Suppressor macrophage (primary cell): ENCODE measurements at places on chromosomes 2 and 18.

DNA sequence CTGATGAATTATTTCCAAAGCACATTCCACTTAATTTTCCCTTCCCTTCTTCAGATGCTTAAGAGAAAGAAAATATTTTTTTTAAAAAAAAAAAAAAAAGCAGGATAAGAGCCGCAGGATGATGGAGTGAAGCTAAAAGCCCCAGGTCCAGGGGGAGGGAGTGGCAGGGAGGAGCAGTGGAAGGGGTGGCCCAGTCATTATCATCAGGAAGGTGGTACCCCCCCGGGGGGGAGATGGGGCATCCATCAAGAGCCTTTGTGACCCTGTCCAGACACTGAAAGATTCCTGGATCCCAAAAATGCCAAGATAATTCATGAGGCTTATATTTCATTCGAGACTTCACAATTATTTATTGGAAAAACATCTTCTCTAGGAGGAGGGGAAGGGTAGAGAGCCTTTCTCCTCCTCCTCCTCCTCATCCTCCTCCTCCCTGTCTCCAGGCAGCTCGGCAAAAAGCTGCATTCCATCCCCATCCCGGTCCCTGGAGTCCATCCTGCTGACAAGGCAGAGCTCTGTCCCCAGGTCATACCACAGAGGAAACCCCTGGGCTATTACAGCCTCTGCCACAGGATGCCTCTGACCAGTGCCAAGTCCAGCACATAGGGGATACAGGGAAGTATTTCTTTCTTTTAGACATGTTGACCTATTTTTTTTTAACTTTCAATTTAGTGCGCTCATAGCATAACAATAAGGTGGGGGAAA lies 125.3 kb downstream of the TWIST2 start:
- no peak for DNase-seq

GRCh38 chr2:7673853-7674252 lies 756.6 kb downstream of the RNF144A start:
- no peak for DNase-seq

GRCh38 chr2:71852141-71852711 lies 295.4 kb downstream of the CYP26B1 start:
- no peak for DNase-seq

DNA sequence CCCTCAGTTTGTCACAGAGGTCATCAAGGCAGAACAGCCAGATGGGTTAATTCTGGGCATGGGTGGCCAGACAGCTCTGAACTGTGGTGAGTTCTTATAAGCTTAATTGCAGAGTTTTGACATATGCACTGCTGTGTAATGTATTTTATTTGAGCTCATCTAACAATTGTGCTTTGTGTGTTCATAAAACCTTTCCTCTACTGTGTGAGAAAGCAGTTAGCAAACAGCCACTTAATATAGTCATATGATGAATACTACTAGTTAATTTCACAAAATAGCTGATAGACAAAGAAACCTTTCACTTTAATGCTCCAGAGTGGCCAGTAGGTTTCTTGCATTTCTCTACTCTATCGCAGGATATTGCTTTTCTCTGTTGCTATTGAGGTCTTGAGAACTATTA lies 43.1 kb downstream of the CPS1 start:
- no peak for DNase-seq

GRCh38 chr2:170313992-170314348 lies 136.0 kb downstream of the MYO3B start:
- no peak for DNase-seq

DNA sequence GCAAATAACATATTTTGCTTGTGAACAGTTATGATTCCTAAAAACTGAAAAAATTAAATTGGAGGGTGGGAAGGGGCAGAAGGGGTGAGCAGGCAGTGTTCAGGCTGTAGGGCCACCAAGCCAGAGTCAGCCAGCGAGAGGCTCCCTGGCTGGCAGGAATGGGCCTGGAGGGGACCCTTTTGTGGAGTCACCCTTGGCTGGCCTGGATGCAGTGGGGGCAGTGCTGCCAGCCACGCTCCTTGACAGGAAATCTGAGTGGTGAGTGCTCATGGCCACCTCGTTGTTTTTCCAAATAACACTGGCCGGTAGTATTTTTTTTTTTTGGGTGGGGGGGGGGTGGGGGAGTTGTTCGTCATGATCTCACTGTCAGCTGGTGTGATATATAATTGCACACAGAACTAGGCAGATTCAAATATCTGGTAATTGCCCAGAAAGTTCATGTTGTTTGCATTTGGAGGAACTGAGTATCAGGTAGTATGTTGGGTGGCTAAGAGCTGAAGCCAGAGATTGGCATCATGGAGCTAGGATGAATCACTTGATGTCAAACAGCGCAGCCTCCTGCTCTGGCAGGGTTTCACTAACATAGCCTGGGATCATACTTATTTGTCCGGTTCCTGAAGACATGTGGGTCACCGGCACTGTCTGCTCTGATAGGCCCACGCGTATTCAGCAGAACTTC lies 160.0 kb downstream of the PTGR3 start:
- no peak for DNase-seq

DNA sequence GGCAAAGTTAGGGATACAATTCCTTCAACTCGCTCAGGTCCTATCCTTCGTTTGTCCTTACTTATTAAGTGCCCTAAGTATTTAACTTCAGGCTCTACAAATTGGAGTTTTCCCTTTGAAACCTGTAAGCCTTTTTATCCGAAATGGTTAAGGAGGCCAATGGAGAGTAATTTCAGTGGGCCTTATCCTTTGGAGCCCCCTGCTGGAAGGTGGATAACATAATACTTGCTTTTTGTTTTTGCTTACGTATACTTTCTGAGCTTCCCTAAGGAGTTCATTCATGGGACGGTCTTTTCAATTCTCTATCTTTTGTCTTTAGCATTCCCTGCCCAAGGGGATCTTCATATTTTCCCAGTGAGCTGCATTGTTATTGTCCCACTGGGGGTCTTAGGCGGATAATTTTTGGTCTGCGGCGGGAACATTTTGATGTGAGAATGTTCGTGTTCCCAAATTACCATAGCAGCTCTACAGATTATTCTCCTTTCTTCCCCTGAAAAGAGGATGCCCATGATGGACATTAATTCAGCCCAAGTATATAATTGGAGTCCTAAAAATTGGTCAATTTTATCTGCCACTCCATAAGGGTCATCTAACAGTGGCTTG lies 34.4 kb upstream of the TRAPPC8 start:
- peak; percentile 26 for DNase-seq

- no peak for DNase-seq
Measured at GRCh38 chr2:217335341-217335966, 475.6 kb upstream of the TNP1 start.

DNA sequence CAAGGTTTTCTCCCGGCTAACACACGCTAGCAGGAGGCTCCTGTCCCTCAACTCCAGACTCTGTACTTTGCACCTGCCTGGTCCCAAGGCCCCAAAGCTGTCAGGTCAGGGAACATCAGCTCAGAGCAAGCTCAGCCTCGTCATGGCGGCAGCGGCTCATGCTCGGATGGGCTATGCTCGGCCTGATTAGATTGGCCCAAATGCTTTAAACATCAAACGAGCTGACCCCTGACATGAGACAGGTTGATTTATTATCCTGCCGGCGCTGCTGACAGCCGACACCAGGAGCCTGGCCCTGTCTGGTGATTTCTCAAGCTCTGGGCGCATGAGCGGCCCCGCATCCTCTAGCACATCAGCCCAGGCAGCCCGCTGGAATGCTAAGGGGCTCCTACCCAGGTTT lies 436.4 kb downstream of the EIPR1 start:
- DNase-seq = no peak

DNA sequence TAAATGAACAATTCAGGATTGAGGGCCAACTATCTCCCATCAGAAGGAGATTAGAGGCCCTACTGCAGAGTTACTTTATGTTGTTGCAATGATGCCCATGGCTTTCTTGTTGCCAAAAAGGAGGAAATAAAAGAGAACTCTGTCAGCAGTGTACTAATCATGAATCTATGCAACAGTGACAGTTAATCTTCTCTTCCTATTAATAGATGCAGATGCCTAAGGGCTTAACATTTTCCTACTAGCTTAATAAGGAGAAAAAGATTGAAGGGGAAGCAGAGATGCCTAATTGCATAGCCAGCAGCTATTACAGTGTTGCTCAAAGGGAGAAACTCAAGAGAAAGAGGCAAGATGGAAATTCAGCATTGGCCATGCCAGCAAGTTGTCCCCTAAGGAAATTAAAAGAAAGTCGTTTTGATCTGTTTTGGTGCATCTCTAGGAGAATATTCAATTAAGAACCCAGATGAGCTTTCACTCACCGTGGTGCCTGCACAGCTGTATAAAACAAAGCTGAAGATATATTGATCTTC lies 107.1 kb upstream of the KCNJ3 start:
- no peak for DNase-seq

DNA sequence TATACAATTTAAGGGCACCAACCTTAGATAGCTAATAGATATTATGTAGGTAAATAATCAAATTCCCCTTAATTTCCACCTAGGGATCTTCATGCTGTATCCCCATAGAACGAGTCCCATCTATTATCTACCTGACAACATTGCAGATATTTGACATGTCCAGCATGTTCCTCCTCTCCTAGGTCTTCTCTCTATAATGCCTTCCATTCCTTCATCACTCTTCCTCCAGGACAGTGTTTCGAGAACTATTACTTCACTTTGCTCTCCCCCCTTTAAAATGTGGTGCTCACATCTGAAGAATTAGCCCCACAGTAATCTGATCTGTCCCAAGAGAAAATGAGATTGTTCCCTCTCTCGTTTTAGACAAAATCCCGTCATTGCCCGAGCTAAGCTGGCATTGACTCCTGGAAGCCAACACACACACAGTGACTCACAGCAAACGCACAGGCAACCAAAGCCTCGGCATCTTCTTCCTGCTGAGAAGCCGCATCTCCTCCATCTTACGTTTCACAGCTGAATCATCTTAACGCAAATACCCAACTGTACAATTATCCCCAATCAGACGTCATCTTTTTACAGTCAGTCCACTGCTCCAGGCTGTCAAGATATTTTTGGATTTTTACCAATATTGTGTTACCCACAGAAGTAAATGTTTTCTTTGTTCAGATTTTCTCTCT lies 162.9 kb upstream of the AGAP1 start:
- DNase-seq = no peak

DNA sequence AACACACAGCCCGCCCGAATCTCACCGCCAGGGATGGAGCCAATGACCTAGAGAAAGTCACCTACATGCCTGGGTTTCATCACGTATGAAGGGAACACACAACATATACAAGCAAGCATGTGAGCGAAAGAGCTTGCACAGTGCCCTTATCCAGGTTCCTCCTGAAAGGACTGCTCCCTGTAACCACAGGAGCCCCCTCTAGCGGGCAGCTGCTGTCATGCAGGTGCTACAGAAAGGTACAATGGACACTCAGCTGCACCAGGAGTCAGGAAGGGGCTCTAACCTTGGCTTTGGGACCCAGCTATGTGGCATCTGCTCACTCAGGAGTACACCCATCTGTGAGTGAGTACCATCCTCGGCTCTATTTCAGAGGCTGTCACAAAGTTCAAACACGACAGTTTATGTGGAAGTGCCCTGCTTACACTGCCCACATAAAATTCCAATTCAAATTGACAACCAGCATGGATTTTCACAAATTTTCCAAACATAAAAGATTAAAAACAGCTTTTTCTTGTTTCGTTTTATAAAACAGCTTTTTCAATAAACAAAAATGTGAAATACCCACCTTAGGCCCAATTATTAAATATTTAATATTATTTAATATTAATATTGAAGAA lies 3.5 kb downstream of the NDUFA10 start:
- peak; percentile 69 for DNase-seq

- no peak for DNase-seq
Measured at GRCh38 chr2:144405321-144405720, 114.6 kb downstream of the ZEB2 start.

GRCh38 chr2:85213404-85213803 lies 80.2 kb downstream of the TCF7L1 start:
- DNase-seq = no peak

DNA sequence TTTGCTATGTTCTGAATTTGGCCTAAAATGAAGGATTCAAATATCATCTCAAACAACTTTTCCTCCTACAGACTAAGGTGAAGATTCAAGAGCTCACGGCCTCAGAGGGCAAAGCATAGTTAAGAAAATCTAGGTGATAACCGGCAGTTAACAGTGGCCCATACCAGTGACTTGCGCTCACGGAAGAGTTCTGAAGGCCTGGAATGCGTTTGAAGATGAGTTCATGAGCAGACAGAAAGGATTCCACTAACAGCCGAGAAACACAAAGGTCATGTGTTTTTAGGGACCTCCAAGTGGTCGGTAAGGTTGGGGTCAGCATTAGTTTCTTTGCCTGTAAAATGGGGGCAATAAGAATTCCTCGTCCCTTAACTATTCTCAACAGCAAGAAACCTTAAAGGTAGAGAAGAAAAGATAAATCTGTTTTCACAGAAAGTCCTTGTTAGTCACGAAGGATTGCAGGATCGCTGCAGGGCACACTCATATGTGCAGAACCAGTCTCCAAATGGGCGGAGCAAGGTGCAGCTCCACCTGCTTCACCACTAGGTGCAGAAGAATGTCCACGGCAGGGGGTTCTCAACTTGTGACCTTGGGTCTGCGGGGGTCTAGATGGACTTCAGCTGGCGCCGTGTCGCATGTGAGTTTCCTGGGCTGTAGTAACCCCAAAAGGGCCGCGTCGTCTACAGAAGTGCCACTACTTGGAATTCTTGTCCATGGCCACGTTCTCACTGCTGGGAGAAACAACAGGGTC lies 708 bp upstream of the RPIA start:
- no peak for DNase-seq

GRCh38 chr2:127179766-127180165 lies 40.3 kb downstream of the CYP27C1 start:
- peak; percentile 75 for DNase-seq

DNA sequence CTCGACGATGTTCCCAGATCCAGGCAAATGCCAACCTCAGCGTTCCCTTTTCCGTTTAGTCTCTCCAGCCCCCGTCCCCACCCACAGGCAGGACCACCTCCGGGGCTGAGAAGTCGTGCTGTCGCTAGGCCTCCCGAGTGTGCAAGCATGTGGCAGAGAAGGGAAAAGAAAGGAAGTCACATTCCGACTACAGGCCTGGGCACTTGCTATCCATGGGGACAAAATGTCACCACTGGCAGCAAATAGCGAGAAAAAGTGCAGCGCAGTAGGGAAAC lies 420 bp downstream of the PIGN start:
- DNase-seq = peak; percentile 46

GRCh38 chr2:217469203-217469810 lies 533.5 kb downstream of the TNS1 start:
- no peak for DNase-seq

GRCh38 chr2:156486147-156486546 lies 50.0 kb downstream of the GPD2 start:
- DNase-seq = no peak

DNA sequence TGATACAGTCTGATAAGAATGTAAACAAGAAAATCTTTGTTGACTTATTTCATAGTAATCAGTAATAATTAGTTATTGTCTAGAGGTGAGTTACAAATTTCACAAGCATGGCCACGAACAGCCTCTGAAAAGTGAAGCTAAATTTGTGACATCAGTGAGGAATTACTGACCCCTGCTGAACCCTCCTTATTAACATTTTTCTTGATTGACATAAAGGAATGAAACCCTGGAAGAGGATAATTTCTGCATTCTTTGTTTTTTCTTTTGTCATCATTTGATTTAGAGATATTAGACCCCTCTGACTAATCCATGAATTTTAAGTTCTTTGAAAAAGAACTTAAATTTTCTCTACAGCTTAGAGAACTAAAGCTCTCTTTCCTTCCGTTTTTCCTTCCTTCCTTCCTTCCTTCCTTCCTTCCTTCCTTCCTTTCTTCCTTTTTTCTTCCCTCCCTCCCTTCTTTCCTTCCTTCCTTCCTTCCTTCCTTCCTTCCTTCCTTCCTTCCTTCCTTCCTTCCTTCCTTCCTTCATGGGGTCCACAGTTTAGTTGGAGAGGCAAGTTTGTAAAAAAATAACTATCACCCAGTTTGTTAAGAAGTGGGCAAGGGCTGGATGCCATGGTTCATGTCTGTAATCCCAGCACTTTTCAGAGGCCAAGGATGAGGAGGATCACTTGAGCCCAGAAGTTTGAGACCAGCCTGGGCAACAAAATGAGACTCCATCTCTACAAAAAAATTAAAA lies 387.0 kb downstream of the MTX2 start:
- no peak for DNase-seq
